Daoy (cell line): ENCODE measurements at places on chromosomes 5 and 9. TPM values are rescaled to one million over a fixed set of nuclear protein-coding genes. Genes with fewer than 3 reads are reported as not detected.

Gene FOXI1
- not detected in 2 replicates for total RNA-seq

Gene MED22
- 22.0 and 28.2 TPM in 2 replicates for total RNA-seq

Gene ADCY2
- total RNA-seq = 0.48 and 0.86 TPM in 2 replicates

Gene LPAR1
- total RNA-seq = 11.4 and 13.5 TPM in 2 replicates

Gene TNFAIP8
- 51.7 and 52.8 TPM in 2 replicates for total RNA-seq
